ENCODE measurements at places on chromosomes 16 and 17.

DNA sequence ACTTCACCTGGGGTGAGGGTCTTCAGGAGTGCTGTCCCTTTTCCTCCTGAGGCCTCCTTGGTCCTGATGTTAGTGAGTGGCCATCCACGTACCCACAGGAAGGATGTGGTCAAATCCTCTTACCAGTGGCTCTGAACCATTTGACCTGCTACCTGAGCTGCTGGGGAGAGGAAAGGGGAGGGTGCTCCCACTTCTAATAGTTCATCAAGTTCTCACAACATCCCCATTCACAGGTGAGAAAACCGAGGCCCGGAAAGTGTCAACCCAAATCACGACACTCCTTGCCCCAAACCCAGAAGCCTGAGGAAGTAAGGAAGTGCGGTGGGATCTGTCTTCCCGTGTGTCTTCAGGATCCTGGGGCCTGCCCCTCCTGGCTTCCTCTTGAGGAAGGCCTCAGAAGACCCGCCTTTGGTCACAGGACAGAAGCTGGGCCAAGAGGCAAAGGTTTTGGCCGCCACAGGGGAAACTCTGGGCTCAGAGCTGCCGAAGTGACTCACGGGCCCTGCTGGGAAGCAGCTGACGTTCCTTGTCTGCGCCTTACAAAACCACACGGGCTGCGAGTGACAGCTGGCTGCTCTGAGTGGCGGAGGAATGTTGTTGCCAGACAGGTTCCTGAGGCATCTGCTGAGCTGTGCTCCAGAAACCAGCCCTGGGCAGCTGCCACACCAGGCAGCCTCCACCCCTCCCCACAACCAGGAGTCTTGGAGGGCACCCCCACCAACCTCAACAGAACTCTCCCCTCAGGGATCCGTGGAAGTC, 13.9 kb upstream of the KIFC3 start:
- DNase-seq: no peak

- DNase-seq: no peak
These were observed 67.8 kb downstream of the ANKRD11 start for GRCh38 chr16:89422527-89422904.

- DNase-seq: no peak
These were observed 13.2 kb downstream of the CMTM3 start for GRCh38 chr16:66617728-66618127.

DNA sequence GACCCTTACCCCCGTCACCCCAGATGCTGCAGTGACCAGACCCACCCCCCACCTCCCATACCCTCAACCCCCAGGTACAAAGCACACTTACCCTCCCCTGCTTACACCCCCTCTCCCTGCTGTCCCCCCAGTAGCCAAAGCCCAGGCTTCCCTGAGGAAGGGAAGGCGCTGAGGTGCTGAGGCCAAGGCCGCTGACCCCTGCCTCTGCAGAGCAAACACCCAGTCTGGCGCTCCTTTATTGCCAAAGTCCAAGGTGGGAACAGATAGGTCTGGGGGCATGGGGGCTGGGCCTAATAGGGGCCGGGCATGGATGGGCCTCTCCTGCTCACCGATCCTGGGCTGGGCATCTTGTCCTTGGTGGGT, 683 bp downstream of the LCAT start:
- no peak for DNase-seq

DNA sequence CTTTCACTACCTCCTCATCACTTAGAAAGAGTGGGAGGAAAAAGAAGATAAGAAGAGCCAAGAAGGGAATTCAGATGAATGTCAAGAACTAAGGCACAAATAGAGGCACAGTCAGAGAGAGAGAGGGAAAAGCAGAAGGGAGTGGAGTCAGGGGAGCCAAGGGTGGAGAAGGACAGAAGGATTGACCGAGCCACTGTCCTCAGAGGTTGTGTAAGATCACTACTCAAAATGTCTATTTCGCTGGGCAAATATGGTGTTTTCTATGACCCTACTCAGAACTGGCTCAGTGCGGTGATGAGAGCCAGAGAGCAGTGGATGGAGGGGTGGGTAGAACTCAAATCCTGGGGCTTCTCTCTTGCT, 139.2 kb upstream of the HS3ST2 start:
- DNase-seq: no peak

GRCh38 chr16:73354434-73354833, 306.5 kb upstream of the ZFHX3 start:
- DNase-seq: no peak

GRCh38 chr16:68286153-68287074, 22.1 kb downstream of the SLC7A6 start:
- no peak for DNase-seq

GRCh38 chr16:4489030-4489429, 12.8 kb downstream of the HMOX2 start:
- DNase-seq: no peak

- DNase-seq: no peak
These were observed 30.1 kb upstream of the ABCC1 start for GRCh38 chr16:15919331-15919730.

- DNase-seq: no peak
These were observed 14.4 kb upstream of the CD300E start for GRCh38 chr17:74637926-74638325.

DNA sequence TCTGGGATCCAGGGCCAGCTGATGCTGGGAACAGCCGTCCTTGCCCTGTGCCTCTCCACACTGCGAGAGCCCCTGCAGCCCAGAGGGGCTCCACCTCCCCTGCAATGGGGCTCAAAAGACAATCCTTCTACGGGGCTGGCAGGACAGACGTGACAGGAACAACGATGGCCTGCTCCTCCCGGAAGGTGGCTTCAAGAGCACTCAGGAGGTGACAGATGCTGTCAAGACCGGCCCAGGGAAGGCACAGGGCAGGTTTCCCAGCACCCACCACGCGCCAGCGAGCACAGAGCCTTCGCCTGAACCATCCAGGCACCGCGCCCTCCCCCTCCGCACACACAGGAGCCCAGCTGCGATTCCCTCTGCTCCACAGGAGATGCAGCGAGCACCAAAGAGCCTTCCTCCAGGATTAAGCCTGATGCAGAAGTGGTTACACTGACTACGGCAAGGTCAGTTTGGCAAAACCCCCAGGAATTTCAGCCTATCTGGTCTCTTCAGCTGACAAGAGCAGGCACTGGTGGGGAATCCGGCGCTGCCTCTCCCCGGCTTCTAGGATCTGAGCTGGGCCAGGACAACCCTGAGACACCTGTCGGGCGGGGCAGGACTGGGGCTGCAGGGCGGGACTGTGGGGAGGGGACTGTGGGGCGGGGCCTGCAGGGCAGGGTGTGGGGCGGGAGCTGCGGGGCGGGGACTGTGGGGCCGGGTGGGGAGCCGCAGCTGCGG, 103.4 kb downstream of the ZNF778 start:
- no peak for DNase-seq

- no peak for DNase-seq
These were observed 78.8 kb downstream of the WIPI1 start for GRCh38 chr17:68378268-68379176.

GRCh38 chr17:74361230-74362068, at the start of gene BTBD17:
Gene BTBD17, minus strand, starts transcription at chr17:74361868. Its CDS starts 49 bp downstream, at chr17:74361819.
- no peak for DNase-seq

GRCh38 chr16:70692873-70693671, 7.2 kb upstream of the MTSS2 start:
- DNase-seq: no peak

DNA sequence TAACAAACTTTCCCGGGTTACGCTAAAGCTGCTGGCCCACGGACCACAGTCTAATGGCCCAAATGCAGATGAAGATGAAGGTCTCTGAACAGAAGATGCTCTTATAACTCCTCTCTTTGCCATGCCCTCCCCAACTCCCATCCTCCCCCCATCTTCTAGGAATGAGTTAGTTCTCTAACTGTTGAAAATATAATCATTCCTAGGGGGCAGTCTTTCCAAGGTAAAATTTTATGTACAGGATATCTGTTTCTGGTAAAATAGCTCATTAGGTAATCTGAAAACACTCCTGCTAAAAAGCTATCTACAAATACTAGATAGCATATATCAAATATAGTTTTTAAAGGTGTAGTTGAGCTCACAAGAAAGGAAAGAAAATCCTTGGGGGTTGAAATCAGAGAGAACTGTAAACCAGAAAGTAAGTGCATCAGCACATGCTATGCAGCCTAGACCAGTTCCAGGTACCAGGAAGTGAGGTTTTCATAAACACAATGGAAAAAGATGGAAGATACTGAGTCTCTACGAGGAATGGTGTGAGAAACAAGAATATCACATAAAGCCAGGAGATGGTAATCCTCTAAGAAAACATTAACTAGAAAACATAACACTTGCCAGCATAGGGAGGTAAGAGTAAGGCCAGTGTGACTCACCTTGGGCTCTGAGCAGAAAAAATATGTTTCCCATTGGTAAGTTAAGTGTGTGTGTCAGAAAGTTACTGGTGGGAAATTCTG, 38.1 kb downstream of the CMC2 start:
- no peak for DNase-seq

- DNase-seq: no peak
These were observed 5.1 kb upstream of the BAIAP2 start for GRCh38 chr17:81029859-81030258.

DNA sequence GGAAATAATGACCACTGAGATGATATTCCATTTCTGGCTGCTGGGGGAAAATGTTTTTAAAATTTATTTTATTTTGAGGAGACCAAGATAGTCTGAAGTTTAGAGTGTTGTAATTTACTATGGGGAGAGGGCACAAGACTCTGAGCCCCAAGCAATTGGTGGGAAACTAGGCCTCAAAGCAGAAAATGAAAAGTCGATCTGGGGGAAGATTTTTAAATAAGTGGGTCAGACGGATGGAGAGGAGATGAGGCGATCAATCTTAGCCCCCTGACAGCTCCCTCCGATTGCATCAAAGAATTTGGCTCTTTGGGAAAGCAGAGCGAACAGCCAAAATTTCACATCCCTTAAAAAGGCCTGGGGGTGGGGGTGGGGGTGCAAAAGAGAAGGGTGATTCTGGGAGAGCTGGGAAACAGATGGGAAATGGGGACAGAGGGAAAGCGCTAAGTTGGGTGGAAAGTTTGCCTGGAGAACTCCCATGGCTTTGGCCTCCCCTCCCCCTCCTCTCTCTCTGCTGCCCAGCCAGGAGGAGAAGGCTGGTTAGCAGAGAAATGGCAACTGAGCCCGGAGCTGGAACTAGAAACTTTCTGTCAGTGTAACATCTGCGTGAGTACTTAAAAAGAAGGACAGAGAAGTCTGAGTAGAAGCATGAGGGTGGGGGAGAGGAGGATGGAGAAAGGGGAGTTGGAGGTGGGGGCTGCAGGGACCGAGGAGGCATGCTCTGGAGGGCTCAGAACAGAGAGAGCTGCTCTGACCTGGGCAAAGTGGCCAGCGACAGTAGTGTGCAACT, 1.4 kb upstream of the HOXB2 start:
- no peak for DNase-seq

- no peak for DNase-seq
These were observed 214.3 kb upstream of the CDH11 start for GRCh38 chr16:65336160-65336559.

GRCh38 chr17:13005530-13005929, 12.3 kb downstream of the ELAC2 start:
- no peak for DNase-seq

- no peak for DNase-seq
These were observed 2.7 kb upstream of the MVD start for GRCh38 chr16:88665570-88665969.

DNA sequence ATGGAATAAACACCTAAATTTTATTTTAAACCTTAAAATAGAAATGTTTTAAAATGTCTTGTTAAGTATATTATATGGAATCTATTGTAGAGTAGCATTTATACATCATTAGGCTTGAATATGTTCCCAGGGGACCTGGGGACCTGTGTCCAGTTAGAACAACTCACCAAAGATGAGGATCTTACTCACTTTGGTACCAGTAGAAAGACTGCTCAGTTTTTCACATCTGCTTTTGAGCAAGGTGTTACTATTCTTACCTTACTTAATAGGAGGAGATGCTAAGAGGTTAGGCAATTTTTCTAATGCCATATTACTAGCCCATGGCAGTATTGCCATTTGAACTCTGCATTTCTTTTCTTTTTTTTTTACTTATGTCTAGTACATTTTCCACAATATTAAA, 14.7 kb downstream of the STXBP4 start:
- DNase-seq: no peak

- DNase-seq: no peak
These were observed 87.1 kb downstream of the KCNJ12 start for GRCh38 chr17:21463204-21463661.

- no peak for DNase-seq
These were observed 5.5 kb downstream of the CPPED1 start for GRCh38 chr16:12798171-12798570.

DNA sequence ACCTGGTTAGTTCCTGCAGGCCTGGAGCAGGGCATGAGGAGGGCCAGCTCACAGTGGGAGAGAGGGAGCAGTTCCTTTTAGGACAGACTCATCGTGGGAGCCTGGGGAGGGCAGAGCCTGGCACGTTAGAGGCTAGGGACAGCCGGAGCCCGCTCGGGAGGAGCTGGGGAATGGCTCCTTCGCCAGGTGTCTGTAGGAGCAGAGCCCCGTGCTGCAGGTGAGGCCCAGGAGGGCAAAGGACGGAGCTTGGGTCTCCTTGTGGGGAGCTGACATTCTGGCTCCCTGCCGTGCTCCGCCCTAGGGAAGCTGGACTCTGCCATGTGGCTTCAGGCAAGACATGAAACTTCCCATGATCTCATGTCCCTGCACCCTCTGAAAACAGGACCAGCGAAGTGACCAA, 18.7 kb upstream of the MTSS2 start:
- DNase-seq: no peak

DNA sequence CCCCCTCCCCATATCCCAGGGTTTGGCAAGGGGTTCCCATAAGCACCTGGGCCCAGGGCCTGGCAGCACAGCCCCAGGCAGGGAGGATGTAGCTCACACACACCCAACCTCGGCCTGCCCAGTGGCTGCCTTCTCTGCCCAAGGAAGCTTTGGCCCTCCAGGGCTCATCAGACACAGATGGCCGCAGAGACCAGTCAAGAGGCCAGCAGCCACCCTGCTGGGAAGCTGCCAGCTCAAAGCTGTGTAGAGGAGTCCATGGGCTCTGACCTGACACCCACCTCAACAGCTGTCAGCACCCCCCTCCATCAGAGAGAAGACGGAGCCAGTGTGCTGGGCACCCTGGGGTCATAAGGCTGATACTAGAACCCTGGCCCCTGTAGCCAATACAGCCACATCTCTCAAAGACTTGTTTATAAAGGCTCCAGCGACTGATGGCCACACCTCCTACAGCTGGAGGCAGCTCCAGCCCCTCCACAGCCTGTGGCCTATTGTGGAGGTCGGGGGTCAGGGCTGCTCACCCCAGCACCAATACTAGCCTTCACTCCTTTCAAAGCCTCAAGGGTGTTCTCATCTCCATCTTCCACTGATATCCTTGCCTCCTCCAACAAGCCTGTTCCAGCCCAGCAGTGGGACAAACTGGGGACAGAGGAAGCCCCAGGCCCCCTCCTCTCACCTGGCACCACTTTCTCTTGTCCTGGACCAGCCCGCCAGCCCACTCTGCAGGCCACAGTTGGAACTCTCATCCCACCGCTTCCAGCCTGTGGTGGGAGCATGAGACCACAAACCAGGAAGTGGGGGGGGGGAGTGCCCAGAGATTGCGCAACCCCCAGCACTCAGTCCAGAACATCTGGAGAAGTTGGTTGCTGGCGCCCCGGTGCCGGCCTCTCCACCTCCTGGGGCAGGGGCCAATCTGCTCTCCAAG, 2.2 kb upstream of the MPG start:
- DNase-seq: no peak

DNA sequence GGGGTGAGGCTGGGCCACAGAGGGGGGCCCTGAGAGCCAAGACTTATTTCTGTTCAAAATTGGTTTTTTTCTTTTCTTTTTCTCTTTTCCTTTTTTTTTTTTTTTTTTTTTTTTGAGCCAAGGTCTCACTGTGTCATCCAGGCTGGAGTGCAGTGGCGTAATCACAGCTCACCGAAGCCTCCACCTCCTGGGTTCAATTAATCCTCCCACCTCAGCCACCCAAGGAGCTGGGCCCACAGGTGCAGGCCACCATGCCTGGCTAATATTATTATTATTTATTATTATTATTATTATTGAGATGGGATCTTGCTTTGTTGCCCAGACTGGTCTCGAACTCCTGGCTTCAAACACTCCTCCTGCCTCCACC, 17.5 kb upstream of the CACNA1H start:
- no peak for DNase-seq
